ENCODE measurements at places on chromosomes 7 and 10.

GRCh38 chr7:2824678-2825461 lies 19.2 kb downstream of the GNA12 start:
- DNase-seq: no peak

- DNase-seq: no peak
Observed at GRCh38 chr7:132065989-132066603, 509.7 kb upstream of the PODXL start.

- DNase-seq: no peak
Observed at GRCh38 chr10:63716016-63716580, 194.9 kb downstream of the REEP3 start.

GRCh38 chr7:92875173-92875572 lies 38.8 kb upstream of the CDK6 start:
- DNase-seq: no peak

DNA sequence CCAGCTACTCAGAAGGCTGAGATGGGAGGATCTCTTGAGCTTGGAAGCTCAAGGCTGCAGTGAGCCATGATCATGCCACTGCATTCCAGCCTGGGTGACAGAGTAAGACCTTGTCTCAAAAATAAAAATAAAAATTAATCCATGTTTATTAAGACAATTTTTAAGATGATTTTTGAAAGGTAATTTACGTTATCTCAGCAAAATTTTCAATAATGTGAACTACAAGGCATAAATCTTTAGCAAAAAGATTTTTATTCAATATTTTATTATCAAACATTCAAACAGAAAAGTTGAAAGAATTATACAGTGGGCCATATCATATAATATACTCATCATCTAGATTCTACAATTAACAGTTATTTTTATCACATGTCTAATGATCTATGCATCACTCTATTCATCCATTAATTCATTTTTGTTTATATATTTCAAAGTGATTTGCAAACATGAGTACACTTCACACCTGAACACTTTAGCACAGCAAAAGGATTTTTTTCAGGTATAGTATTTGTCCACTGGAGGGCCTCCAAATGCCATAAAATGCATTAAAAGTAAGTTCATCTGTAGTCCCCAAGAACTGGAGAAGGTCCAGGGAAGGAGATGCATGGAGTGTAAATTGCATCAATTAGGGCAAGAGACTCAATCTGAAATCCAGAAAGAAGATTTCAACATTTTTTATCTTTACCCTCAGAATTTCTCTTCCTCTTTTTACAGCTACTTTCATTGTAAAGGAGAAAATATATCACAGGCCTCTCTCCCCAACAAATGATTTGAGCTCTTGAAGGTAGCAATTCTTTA lies 38.6 kb upstream of the RSBN1L start:
- DNase-seq: peak; percentile 2

- DNase-seq: no peak
Observed at GRCh38 chr10:57689596-57690297, 577.9 kb downstream of the IPMK start.

- peak; percentile 5 for DNase-seq
Observed at GRCh38 chr7:42883950-42884349, 27.9 kb downstream of the C7orf25 start.

GRCh38 chr7:17094963-17095574 lies 203.4 kb upstream of the AHR start:
- DNase-seq: no peak

- no peak for DNase-seq
Observed at GRCh38 chr7:42407833-42408232, 170.8 kb upstream of the GLI3 start.

DNA sequence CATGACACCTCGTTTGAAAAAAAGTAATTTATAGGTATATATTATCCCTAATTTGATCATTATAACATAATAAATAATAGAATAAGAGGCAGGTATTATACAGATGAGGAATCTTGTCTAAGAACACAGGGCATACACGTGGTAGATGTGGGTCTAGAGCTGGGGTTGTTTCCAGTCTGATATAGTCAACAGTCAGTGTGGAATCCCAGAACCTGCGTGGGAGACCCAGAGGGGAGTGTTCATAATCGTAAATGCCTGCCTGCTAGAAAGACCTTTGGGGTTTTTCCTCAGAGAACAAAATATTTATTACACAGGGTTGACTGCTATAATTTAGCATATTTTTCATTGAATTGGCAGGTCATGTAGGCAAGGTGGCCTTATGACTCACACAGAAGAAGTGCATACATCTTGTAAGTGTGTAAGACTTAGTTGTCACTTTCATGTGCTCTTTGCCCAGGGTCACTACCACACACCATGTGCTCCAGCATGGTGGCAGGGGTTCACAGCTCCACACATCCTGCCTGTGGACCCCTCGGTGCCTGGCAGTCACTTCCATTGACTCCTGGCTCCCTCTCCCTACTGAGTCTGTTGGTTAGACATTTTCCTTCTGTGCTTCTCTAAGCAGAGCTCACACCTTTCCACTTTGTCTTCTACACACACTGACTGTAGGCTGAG lies 94.9 kb upstream of the IKZF1 start:
- DNase-seq: no peak

DNA sequence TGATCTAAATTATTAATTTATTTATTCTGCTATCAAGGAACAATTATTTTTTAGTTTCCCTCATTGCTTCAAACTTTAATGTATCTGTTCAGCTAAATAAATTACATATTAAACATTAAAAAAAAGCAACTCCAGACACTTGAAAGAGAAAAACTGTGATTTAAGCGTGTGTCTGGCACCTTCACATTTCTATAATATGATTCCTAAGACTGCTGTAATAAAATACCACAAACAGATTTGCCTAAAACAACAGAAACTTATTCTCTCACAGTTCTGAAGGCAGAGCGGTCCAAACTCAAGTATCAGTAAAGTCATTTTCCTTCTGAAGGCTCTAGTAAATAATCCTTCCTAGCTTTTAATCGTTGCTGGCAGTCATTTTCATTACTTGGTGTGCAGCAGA lies 580.4 kb upstream of the KCND2 start:
- DNase-seq: no peak

DNA sequence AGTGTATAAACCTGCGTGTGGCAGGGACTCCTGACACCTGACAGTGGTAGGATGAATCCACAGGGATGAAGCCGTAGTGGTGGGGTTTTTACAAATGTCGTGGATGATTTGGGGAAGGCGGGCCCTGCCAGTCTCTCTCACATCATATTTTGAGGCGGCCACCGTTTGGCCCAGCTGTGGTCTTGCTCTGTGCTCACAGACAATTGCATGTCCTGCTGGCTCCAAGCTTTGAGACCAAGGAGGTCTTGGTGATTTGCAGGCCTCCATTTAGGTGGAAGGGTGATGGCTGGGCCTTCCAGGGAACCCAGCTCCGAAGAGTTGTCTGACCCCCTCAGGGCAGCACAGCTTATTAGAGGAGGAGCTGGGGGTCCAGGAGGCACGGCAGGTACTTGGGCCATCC lies 151.1 kb upstream of the SHH start:
- DNase-seq: no peak

GRCh38 chr10:43215758-43216455 lies 51.0 kb downstream of the RASGEF1A start:
- no peak for DNase-seq

DNA sequence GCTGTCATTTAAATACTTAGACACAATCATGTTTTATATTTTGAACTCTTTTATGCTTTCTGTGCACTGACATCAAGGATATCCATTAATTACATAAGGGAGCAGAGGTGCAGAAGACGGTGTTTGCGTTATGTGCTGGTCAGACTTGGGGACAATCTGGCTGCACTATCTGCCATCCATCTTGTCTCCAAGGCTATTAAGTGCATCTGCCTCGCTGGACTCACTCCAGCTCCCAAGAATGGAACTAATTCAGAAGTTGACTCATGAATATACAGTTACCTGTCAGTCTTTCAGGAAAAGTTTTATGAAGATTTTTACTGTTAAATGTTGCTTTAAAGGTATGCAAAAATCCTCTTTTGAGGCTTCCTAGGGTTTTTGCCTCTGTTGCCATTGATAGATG lies 391.0 kb downstream of the SUGCT start:
- no peak for DNase-seq

DNA sequence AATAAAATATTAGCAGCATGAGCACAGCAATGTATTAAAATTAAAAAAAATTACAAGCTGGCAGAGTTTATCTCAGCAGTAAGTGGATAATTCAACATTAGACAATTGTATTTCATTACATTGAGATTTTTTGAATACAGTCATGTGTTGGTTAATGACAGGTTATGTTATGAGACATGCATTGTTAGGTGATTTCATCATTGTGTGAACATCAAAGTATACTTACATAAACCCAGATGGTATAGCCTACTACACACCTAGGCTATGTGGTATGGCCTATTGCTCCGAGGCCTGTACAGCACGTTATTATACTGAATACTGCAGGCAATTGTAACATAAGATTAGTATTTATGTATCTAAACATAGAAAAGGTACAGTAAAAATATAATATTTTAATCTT lies 29.7 kb downstream of the CCDC6 start:
- DNase-seq: no peak

GRCh38 chr7:28373990-28374389 lies 38.3 kb upstream of the CREB5 start:
- no peak for DNase-seq

DNA sequence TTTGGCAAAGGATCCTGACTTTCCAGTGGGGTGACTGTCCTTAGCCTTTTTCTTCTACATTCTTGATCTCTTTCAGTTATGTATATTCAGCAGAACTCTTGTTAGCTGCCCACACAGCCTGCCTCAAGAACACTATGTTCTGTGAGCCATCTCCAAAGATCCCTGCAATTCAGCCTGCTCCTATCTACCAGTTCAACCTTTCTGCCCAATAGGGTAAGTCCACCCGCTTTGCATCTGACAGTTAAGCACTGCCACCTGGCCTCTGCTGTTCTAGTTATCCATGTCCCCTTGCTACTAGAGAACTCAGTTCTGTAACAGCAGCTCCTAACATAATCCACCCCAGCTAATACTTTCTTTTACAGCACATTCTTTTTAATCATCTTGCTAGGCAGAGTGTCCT lies 13.5 kb downstream of the OR9A2 start:
- no peak for DNase-seq

GRCh38 chr10:130427216-130427722 lies 291.1 kb downstream of the GLRX3 start:
- no peak for DNase-seq

GRCh38 chr10:132520177-132520811 lies 17.3 kb upstream of the INPP5A start:
- no peak for DNase-seq

GRCh38 chr7:317643-318405 lies 27.9 kb downstream of the FOXL3 start:
- no peak for DNase-seq

GRCh38 chr10:48500771-48501170 lies 104.1 kb downstream of the ARHGAP22 start:
- DNase-seq: no peak
